ENCODE measurements at places on chromosomes 12 and 14.

- no peak for DNase-seq
Measured at GRCh38 chr12:107450541-107450940, 235.1 kb upstream of the PWP1 start.

- peak; percentile 73 for DNase-seq
Measured at GRCh38 chr14:94769391-94770250, at the start of gene GSC. Gene GSC, minus strand, starts transcription at chr14:94770113. Its CDS starts 98 bp downstream, at chr14:94770015.

- no peak for DNase-seq
Measured at GRCh38 chr14:58942516-58942915, 246.0 kb upstream of the DAAM1 start.

- no peak for DNase-seq
Measured at GRCh38 chr14:89402363-89402762, 14.7 kb downstream of the FOXN3 start.

DNA sequence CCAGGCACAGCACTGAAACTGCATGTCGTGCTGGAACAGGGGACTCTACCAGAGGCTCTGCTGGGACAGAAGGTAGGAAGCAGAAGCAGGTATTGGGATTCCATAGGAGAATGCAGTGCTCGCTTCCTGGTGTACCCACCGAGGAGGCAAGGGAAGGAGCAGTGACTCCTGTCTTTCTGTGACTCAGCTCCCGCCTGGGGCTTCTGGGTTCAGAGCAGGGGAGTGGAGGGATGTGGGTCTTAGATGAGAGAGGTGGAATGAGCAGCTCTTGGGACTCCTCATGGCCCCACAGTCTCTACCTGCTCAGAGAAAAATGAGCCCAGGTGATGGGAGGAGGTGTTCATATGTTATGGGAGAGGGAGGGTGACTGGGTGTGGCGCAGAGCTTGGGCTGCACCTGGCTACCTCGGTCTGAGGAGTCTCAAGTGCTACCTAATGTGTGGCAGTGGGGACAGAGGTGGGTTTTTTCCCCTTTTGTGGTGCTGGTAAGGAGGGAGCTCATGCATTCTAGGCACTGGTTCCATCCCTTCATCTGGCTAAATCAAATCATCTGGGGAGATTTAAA, 26.3 kb downstream of the WNT5B start:
- no peak for DNase-seq

DNA sequence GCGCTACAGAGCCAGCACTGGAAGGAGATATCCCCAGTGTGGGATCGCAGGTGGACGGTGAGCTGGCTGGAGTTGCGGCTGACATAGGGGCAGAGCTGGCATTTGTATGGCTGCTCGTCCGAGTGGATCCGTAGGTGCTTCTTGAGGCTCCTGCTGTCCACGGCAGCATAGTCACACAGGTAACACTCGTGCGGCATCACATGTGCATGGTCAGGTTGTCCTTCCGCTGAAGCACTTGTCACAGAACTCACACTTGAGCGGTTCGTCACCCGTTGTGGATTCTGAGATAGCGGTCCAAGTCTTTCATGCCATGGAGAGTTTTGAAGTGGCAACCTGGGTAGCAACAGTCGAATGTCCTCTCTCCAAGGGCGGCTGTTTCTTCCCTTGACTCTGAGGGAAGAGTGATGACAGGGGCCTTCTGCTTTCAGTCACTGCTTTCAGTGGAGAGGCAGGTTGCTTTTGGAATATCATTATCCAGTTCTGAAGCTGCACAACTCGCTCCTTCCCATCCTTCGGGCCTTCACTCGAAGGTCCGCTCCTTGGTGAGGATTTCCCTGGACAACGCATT, 37.0 kb upstream of the SAV1 start:
- DNase-seq: no peak

DNA sequence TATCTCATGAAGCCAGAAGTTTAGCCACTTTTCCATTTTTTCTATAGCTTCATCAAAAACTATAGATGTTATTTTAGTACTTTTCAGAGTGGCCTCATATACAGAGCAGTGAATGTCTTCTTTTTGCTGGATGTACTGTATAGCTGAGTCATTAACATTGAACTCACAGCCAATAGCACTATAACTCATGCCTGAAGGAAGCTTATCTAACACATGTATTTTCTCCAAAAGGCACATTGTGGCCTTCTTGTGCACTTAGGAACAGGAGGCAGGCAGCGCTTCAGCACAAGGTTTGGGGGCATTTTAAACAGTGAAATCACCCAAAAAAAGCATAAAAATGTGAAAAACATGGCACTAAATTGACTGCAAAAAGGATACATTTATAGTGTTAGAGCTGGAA, 336.8 kb upstream of the TMTC1 start:
- DNase-seq: no peak

- DNase-seq: no peak
Measured at GRCh38 chr12:109256011-109256410, 53.1 kb downstream of the FOXN4 start.

GRCh38 chr12:57309420-57309819, 58.4 kb upstream of the STAC3 start:
- DNase-seq: peak; percentile 30

DNA sequence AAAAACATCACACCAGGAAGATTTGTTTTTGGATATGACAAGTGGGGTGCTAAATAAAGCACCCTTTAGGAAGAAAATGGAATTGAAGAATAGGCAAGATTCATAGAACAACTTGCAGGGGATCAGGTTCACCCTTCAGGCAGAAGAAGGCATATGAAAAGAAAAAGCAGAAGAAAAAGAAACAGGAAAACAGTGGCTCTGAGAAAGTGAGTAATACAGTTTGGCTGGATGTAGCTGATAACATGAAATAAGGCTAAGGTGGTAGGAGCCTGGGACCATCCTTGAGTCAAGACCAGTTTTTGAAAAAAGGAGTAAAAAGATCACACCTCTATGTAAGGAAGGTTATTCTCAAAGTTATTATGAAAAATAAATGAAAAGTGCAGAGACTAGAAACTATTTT, 42.4 kb downstream of the TRIP11 start:
- DNase-seq: no peak
